ENCODE measurements at places on chromosomes 13 and 19.

GRCh38 chr13:92830821-92831220, 395.8 kb upstream of the GPC6 start:
- no peak for DNase-seq

- no peak for DNase-seq
Observed at GRCh38 chr19:58529405-58529804, 9.8 kb upstream of the ZBTB45 start.

DNA sequence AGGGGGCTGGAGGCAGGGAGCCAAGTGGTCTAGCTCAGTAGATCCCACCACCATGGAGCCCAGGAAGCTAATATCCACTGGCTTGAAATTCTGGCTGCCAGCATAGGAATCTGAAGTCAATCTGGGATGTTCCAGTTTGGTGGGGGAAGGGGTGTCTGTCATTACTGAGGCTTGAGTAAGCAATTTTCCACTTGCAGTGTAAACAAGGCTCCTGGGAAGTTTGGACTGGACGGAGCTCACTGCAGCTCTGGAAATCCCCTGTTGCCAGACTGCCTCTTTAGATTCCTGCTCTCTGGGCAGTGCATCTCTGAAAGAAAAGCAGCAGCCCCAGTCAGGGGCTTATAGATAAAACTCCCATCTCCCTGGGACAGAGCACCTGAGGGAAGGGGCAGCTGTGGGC, 349.2 kb upstream of the KLHL1 start:
- DNase-seq, result no peak

- no peak for DNase-seq
Observed at GRCh38 chr13:77417897-77418296, 91.0 kb upstream of the MYCBP2 start.

- no peak for DNase-seq
Observed at GRCh38 chr13:104592127-104592526, 1525.9 kb upstream of the SLC10A2 start.

GRCh38 chr19:6667114-6667627, 2.8 kb downstream of the TNFSF14 start:
- no peak for DNase-seq

DNA sequence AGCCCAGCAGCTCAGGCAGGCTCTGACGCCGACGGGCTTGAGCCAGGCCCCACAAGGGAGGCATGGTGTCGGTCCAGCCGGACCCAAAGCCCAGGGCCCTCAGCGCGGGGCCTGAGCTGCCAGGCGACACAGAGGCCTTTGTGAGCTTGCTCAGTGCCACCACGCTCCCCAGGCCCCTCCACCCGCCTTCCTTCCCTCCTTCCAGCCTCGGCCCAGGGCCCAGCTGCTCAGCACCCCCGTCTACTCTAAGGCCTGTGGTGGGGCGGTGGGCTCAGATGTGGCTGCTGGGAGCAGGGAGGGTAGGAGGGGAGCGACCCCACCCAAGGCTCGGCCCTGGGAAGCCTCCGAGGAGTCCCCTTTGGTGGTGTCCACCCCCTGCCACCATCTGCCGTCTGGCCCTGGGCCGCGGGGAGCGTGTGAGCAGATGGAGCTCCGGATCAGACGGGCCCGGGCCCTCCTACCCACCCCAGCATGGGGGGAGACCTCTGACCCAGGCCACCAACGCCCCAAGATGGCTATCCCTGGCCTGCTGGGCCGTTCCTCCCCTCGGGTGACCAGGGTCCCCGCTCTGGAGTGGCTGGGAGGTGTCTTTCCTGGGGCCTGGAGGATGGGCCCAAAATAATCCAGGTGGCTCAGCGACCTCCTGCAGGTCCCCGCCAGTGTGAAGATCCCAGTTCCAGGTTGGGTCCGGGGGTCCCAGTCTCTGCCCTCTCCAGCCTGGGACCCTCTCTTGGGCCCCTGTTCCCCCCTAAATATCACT, 7.8 kb downstream of the ZBTB7A start:
- no peak for DNase-seq

- DNase-seq, result no peak
Observed at GRCh38 chr13:37690361-37690760, 91.8 kb upstream of the POSTN start.

DNA sequence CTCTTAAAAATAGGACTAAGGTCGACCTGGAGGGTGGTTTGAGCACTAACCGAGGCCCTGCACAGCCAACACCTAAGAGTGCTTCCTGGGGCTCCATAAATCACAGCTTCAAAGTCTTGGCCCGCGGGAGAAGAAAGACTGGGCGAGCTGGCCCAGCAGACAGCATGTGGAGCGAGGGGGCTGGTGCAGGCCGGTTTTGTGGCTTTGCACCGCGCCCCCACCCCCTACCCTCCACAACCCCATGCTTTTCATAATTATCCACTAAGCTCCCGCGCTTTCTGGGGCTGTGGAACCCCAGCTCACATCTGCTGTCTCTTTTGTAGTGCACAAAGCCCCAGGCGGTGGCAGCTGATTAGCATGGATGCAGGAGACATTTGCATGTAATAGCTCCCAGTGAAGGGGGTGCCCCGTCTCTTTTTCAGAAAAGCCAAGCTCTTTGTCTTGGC, 17.1 kb downstream of the CARM1 start:
- DNase-seq, result no peak

DNA sequence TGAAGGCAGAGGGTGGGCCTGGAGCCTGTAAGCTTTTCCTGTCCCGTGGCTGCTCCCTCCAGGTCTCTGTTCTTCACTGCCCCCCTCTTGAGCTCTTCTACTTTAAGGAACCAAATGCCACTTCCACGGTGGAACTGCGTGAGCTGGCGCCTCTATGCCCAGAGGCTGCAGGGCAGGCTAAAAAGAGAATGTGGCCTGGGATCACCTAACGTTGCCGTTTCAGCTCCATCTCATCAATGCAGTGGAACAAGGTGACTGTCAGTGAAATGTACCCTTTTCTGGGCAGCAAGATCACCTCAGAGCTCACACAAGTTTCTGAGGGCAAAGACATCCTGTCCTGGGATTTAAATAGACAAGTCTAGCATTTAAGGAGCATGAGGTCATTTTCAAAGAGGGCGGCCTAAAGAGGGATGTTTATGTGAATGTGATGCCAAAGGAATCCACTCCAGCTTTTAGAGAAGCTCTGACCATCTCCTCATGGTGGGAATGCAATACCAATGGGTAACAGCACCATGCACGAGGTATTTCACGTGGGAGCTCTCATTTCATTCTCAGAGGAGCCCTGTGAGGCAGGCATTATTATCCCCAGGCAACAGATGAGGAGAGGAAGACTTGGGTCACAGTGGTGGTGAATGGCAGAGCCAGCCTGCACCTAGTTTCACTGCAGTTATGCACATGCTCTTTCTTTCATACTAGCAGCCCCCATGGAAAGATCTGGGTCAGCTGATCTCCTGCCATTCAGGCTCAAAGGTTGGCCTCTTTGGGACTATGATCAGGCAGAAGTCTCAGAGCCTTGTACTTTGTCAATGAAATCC, 39.3 kb downstream of the RGCC start:
- DNase-seq, result no peak

GRCh38 chr13:101982903-101983302, 418.9 kb downstream of the FGF14 start:
- DNase-seq, result no peak

DNA sequence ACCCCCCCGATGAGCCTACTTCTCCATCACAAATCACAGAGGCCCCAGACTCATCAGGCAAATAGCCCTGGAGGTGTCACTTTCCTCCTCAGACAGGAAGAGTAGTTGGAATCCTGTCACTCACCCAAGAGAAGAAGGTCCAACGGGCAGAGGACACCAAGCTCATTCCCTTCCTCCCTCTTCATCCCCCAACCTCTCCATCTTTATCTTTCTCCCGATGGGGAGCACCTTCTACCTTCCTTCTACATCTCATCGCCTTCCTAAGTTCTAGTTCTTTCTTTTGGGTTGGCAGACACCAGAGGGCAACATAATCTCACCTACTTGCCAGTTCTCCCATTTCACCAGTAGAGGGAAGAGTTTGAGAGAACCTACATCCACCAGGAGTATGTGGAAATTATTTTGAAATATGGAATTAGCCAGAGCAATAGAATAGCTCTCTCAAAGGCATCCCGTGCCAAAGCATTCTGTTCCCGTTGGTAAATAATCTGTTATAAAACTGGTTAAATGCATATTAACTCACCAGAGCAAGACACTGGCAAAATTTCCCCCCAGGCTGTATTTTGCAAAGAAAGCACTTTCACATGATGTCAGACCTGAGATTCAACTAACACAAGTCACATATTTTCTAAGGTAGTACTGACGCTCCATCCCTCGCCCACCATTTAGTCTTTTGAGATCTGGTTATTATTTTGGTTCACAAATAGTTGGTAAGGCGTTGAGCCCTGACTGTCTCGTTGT, 55.0 kb downstream of the ZIC5 start:
- peak; percentile 86 for DNase-seq

- no peak for DNase-seq
Observed at GRCh38 chr19:38234615-38235014, 10.6 kb upstream of the DPF1 start.

- DNase-seq, result no peak
Observed at GRCh38 chr13:94312511-94313216, 166.8 kb downstream of the DCT start.

DNA sequence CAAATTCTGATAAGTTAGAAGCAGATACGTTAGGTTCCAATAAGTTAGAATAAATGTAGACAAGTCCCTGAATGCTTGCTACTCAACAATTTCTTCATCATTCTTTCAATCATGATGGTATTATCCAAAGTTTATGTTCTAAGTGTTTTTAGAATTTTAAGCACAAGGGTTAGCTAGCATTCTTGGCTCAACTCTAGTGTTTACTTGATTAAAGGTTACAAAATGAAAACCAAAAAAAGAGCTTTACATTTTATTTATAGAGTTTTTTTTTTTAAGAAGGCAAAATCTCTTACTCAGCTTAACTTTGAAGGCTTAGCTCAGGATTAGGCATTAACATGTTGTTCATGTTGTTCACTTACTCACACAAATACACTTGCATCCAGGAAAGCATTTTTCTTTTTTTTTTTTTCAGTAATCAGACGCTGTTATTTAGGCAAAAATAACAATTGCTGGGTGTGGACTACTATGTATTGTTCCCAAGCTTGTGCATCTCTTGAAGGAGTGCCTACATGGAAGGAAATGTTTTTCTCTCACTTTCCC, 420.6 kb downstream of the DCT start:
- DNase-seq, result no peak

- peak; percentile 91 for DNase-seq
Observed at GRCh38 chr19:52962394-52963246, at the start of gene ZNF816. Gene ZNF816, minus strand, starts transcription at chr19:52962881. Its CDS starts 6,792 bp downstream, at chr19:52956089.

GRCh38 chr19:44050740-44051649, 841 bp upstream of the ZNF223 start:
- no peak for DNase-seq

Measured in COLO829 (cell line).